ENCODE measurements at places on chromosomes 16 and 17.
A peak's percentile ranks its signal among the peaks of the same experiment; 100 is the strongest.

GRCh38 chr16:22053921-22054341 lies 38.4 kb upstream of the VWA3A start:
- DNase-seq: no peak

DNA sequence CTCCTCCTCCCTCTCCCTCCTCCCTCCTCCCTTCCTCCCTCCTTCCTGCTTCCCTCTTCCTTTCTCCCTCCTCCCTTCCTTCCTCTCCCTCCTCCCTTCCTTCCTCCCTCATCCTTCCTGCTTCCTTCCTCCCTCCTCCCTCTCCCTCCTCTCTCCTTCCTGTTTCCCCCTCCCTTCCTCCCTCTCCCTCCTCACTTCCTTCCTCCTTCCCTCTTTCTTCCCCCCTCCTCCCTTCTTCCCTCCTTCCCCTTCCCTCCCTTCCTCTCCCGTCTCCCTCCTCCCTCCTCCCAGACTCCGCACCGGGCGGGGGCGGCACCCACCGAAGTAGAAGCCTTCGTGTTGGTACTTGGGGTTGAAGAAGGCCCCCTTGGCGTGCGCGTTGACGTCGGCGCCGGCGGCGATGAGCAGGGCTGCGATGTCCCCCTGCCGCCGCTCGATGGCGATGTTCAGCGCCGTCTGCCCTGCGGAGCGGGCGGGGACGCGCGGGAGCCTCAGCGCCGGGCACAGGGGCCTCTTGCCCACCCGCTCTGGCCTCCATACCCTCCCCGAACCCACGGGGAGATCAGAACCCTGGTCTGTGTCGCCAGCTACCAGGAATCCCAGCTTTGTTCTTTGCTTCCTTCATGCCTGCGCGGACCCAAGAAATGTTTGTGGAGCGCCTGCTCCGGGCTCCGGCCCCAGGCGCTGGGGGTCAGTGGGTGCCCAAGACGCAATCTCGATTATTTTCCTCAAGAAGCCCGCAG lies 22.2 kb downstream of the TRPV3 start:
- DNase-seq: peak; percentile 93

DNA sequence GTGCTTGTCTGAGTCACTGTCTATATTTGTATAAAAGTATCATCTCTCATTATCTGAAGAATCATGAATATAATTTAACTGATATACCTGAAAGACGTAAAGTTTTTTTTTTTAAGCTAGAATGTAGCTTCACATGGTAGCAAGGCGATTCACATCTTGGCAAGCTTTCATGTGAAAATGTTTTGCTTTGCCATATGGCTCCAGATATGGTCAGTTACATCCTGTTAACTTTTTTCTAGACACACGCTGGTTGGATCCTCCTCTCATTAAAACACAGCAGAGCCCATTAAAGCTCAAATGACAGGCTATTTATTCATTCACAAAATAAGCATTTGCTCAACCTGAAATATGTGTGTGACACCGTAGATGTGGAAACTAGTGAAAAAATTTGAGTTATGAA lies 412.8 kb downstream of the KIF2B start:
- no peak for DNase-seq

DNA sequence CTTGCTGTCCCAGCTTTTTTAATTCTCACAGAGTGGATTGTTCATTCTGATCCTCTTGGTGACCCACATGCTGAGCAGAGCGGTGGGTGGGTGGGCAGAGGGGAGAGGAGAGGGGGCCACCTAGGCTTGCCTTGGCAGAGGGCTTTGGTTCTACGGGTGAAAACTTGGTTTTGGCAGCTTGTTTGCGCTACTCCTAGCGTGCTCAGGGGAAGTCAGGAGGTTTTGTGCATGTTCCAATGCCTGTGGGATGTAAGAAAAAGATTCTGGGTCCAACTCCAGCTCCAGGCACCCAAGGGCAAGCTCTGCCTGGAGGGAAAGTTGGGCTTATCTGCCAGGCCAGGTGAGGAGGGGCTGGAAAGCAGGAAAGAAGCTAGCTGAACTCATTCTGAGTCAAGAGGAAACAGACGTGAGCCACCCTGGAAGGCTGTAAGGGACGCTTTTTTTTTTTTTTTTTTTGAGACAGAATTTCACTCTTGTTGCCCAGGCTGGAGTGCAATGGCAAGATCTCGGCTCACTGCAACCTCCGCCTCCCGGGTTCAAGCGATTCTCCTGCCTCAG lies 169.1 kb downstream of the WSCD1 start:
- no peak for DNase-seq

- DNase-seq: no peak
Measured at GRCh38 chr17:68853036-68853435, 102.2 kb downstream of the ABCA8 start.

DNA sequence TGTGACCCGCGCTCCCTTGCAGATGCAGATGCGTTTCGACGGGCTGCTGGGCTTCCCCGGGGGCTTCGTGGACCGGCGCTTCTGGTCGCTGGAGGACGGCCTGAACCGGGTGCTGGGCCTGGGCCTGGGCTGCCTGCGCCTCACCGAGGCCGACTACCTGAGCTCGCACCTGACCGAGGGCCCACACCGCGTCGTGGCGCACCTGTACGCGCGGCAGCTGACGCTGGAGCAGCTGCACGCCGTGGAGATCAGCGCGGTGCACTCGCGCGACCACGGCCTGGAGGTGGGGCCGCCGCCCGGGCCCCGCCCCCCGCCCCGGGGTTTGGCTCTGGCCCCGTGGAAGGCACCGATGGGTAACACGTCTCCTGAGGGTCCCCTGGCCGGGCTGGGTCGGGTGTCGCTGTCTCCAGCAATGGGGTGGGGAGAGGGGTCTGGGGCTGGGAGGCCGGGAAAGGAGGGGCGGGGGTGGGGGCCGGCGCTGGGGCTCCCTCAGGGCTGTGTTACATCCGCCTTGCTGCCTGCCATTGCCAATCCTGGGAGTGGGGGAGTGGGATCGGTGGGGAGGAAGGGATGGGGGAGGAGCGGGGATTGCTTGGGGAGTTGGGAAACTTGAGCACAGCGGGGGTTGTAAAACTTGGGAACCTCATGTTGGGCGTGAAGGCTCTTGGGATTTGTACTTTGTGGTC lies 737 bp downstream of the NUDT16L1 start:
- DNase-seq: peak; percentile 84

DNA sequence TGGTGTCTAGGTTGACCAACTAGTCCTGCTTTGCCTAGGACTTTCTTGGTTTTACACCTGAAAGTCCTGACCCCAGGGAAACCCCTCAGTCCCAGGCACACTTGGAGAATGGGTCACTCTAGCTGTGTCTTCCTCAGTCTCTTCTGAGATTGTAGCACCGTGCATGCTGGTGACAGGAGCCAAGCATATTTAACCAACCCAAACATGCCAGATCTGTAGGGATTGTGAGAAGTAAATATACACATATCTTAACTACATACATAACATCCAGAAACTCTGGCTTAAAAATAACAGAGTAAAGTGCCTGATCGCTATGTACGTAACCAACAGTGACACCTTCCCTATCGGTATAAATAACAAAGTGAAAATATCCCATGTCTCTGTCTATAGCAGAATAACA lies 158.1 kb downstream of the HAPSTR1 start:
- DNase-seq: no peak

DNA sequence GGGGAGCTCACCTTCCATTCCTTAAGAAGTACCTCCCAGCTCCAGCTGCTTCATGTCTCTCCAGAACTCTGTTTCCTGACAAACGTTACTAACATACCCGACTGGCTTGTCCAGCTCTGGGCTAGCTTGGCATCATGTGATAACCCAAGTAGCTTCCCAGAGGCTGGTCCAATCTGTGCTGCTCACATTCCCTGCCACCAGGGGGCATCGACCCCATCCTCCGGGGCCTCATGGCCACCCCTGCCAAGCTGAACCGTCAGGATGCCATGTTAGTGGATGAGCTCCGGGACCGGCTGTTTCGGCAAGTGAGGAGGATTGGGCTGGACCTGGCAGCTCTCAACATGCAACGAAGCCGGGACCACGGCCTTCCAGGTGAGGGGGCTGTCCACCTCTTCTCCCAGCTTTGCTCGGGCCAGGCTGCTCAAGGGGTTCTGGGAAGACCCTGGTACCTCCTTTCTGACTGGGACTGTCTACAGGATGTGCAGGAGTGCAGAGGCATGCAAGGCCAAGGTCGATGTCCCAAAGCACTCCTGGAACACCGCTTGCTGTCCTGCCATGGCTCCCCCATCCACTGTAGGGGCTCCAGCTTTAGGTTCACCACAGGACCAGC lies 7.6 kb downstream of the EPX start:
- peak; percentile 57 for DNase-seq

- no peak for DNase-seq
Measured at GRCh38 chr16:74015953-74016352, 280.7 kb upstream of the PSMD7 start.

DNA sequence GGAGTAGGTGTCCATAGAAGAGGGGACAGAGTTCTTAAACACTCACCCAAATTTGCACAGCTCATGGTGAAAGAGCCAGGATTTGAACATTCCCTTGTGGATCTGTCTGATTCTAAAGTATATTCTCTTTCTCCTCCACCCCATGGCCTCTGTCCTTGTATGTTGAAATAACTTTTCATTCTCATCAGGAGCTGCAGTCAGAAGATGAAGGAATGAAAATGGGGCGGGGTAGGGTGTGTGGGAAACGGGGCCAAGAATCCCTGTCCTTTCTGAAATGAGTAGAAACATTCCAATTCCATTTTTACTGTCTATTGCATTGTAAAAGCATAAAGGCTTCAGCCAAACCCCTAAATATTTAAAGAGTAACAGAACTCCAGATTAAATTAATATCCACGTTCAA lies 42.8 kb downstream of the NOG start:
- no peak for DNase-seq

DNA sequence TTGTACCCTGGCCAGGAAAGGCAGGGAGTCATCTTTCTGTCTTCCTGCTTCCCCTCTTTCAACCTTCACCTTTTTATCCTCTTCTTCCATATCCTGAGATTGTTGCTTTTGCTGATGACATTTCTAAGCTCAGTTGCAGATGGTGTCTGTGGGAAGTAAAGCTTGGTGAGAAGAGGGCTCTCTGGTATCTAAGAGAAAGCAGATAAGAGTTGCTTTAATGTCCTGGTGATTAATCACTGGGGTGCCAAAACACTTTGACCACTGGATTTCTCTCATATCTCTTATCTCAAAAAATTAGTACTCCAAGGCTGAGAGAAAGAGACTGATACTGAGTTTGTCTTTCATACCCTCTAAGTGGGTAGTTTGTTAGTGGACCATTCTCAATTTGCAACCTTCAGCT lies 71.3 kb downstream of the NEUROD2 start:
- DNase-seq: no peak

GRCh38 chr16:30637944-30638343 lies 12.8 kb upstream of the PRR14 start:
- no peak for DNase-seq

DNA sequence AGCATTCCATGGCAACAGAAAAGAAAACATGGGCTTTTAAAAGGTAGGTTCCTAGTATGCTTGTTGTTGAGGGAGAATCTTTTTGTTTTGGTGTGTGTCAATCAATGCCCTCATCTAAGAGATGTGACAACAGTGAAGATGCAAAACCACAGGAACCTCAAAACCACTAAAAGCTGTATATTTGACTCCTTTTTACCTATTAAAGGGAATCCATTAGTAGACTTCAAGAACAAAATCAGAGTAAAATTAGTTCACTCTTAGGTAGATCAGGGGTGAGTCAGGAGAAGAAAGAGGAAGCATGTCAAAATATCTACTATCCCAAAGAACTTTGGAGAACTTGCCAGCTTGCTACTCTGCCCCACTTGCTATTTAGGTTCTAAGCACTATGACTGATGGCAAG lies 89.1 kb downstream of the CDK5R1 start:
- no peak for DNase-seq

GRCh38 chr17:69123626-69124025 lies 18.1 kb downstream of the ABCA6 start:
- no peak for DNase-seq

DNA sequence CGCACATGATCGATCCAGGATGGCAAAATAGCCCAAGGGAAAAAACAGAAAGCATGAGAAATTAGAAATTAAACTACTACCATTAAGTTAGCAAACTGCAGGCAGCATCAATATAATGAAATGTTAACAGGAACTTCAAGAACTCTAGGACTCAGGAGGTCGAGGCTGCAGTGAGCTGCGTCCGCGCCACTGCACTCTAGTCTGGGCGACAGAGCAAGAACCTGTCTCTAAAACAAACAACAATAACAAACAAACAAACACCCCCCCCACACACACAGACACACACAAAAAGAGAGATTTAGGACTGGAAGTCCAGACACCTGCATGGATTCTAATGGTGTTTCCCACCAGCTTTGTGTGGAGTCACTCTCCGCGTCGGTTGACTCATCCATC lies 525 bp upstream of the SEPHS2 start:
- DNase-seq: no peak

DNA sequence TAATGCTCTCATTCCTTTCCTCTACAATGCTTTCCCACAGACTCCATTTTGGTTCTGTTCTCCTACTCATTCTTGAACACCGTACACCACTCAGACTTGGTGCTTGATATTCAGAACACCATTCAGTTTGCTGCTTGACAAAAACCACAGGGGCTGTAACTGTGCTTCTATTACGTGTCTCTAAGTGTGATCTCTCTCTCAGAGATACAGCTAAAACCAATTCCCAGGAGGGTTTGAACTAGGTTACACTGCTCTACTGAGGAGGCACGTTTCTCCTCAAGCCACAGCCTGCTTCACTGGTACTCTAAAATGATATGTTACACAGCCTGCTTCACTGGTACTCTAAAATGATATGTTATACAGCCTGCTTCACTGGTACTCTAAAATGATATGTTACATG lies 175.7 kb downstream of the CEP112 start:
- no peak for DNase-seq

DNA sequence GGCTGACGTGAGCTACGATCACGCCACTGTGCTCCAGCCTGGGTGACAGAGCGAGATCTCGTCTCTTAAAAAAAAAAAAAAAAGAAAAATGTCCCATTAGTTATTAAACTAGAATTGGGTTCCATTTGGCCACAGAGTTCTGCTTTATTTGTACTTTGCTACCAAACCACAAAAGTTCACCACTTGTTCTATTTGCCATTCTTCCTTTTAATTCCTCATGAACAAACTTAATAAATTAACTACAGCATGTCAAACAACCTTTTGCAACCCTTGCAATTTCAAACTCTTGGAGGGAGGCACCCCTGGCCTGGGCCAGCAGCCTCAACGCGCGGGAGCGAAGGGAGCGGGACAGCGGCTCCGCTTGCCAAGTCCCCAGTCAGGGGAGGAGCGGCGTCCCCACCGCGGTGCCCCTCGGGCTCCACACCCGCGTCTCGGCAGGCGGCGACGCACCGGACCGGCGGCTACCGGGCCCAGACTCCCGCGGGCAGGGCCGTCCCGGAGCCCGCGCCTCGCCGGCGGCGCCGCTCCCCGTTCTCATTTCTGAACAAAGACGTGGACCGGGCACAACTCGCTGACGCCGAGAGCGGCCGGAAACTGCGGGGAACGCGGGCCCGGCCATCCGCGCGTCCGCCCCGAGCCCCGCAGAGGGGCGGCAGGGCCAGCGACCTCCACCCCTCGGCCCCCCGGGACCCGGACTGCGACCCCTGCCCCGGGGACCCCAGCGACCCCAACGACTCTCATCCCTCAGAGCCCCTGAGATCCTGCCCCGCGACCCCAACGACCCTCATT lies 775 bp downstream of the CYTH1 start:
- DNase-seq: no peak

DNA sequence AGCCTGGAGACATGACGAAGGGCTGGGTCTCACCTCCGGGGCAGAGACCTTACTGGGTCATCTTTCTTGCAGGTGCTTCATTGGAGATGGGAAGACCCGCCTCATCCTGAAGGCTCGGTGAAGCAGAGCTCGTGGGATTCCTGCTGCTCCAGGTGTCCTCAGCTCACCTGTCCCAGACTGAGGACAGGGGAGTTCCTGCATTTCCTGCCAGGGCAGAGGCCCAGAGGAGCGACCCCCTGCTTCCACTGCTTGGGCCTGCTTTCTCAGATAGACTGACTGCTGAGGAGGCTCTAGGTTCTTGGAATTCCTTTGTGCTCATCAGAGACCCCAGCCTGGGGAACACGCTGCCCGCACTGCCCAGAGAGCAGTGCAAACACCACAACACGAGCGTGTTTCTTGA lies 11.6 kb downstream of the AQP8 start:
- DNase-seq: no peak
